ENCODE measurements at places on chromosomes 6 and 20.

GRCh38 chr6:135212935-135213334 is 31.8 kb downstream of the MYB start:
- no peak for DNase-seq

GRCh38 chr6:126064257-126064747 is 78.0 kb downstream of the TRMT11 start:
- DNase-seq = no peak

DNA sequence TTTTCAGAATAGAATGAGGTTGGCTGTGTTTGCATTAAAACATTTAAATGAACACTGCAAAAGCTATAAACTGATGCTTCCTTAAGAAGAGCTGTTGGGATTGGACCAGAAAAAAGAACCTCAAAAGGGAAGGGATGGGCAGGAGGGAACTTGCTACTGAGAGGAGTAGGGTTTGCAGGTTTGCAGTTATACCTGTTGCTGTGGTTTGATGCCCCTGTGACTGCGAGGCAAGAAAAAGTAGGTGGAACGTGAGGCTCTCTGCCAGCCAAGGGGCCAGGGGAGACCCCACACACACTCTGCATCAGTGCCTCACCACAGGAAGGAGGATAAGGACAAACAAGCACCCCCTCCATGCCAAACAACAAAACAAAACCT is 197.2 kb downstream of the BCAS1 start:
- no peak for DNase-seq

DNA sequence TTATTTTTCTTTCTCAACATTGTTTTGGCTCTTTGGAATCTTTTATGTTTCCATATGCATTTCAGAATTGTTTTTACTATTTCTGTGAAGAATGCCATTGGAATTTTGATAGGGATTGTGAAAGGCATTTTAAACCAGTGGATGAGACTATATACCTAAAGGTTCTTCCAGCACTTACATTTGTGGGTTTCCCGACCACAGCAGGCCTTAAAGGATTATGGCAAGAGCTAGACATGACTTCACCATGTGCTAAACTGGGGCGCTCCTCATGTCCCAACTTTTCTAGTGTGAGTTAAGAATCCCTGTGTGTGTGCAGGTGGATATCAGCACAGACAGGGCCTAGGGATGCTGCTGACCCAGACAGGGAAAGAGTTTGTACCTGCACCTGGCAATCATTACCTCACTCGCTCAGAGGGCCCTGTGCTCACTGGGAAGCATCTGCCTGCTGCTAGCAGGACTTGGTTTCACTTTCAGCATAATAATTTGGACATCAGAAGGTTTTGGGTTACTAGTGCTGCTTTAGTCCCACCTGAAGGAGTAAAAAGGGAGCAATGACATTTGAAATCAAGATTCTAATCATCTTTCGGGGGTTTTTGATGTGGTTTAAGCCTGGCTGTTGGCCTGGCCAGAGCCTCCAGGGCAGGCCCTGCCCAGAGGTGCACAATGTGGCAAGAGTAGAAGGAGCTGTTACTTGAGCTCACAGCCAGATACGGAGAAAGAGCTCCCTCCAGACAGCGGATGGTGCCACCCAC is 137.1 kb downstream of the CDC5L start:
- DNase-seq = no peak

DNA sequence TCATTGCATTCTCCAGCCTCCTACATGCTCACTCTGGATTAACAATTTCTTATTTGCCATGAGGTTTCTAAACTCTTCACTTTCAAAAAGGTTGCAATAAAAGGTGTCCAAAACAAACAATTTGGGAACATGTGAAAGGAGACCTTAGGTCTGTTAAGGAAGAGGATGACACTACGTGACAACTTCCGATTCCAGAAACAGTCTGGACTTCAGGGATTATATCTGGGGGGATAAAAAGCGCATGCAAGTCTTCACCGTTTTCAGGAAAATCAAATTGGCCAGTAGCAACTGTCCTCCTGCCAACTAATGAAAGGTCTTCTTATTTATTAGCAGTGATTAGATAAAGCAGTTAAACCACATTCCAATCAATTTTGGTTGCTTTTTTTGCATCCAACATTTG is 1.8 kb downstream of the ZDHHC14 start:
- no peak for DNase-seq

DNA sequence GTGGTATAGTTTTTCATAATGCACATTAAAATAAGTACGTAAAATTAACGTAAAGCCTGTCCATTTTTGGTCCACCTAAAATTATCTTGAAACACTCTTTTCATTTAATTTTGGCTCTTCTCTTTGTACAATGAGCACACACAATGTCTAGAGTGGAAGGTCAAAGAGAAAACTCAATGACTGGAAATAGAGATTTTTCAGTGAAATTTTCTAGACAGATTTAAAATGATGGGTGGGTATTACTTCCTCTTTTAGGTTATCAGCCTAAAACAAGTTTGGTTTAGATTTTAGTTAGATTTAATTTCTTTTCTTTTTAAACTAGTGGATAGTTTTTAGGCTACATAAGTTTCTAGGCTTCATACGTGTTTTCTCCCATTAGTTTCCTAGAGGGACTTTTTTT is 24.9 kb downstream of the DSE start:
- no peak for DNase-seq

DNA sequence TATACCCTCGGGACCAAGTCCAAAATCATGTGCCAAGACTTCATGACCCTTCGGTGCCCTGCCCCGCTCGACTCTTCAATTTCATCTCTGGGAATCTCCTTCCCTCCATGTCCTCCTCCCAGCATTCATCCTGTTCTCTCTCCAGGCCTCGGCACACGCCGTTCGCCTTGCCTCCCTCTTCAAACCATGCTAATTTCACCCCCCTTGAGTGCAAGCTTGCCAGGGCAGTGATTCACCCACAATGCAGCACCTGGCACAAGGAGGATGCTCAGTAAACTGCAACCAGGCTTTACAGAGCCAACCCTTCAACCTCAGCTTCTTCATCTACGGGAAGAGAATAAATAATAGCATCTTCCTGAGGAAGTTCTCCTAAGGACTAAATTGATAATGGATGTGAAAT is 4.1 kb downstream of the KCNS1 start:
- no peak for DNase-seq

- DNase-seq = no peak
Measured at GRCh38 chr20:46341074-46342009, 33.0 kb upstream of the CDH22 start.

GRCh38 chr20:4787820-4788219 is 66.1 kb downstream of the PRND start:
- no peak for DNase-seq

GRCh38 chr6:97292671-97293070 is 9.7 kb upstream of the MMS22L start:
- DNase-seq = no peak

All from stimulated activated CD4-positive, alpha-beta T cell treated with anti-CD3 and anti-CD28 coated beads, TNF-alpha, amount 100 ng/mL, for 48 hours (primary cell).